ENCODE measurements at places on chromosomes 3 and 15. TPM values are rescaled to one million over a fixed set of nuclear protein-coding genes. Genes with fewer than 3 reads are reported as not detected.

The ADAMTS7 gene
- 0.28 TPM for total RNA-seq

The SLMAP gene
- 39.8 TPM for total RNA-seq

The TIMP4 gene
- total RNA-seq: not detected

The LRRC34 gene
- total RNA-seq: 1.5 TPM

The NDN gene
- total RNA-seq: 0.13 TPM

The ZBTB38 gene
- total RNA-seq: 107 TPM

The DUOXA2 gene
- total RNA-seq: not detected

The SSUH2 gene
- not detected for total RNA-seq

The INSYN1 gene
- not detected for total RNA-seq

The WDR93 gene
- not detected for total RNA-seq

The CCR9 gene
- 2.3 TPM for total RNA-seq

The DET1 gene
- total RNA-seq: 0.82 TPM

The OR5AC2 gene
- total RNA-seq: not detected

The TLR9 gene
- 4.8 TPM for total RNA-seq

The HMCES gene
- total RNA-seq: 25.5 TPM

The ATP11B gene
- 66.9 TPM for total RNA-seq

The TUSC7 gene
- not detected for total RNA-seq

The RLBP1 gene
- not detected for total RNA-seq

The P2RY1 gene
- total RNA-seq: 3.3 TPM

The SAXO2 gene
- total RNA-seq: 2.3 TPM

Measured in GM12878 (cell line).